ENCODE measurements at places on chromosomes 12 and 14.

- no peak for DNase-seq
Measured at GRCh38 chr12:91507754-91508153, 325.1 kb upstream of the DCN start.

- no peak for DNase-seq
Measured at GRCh38 chr14:105622329-105622955, 96.1 kb downstream of the TMEM121 start.

DNA sequence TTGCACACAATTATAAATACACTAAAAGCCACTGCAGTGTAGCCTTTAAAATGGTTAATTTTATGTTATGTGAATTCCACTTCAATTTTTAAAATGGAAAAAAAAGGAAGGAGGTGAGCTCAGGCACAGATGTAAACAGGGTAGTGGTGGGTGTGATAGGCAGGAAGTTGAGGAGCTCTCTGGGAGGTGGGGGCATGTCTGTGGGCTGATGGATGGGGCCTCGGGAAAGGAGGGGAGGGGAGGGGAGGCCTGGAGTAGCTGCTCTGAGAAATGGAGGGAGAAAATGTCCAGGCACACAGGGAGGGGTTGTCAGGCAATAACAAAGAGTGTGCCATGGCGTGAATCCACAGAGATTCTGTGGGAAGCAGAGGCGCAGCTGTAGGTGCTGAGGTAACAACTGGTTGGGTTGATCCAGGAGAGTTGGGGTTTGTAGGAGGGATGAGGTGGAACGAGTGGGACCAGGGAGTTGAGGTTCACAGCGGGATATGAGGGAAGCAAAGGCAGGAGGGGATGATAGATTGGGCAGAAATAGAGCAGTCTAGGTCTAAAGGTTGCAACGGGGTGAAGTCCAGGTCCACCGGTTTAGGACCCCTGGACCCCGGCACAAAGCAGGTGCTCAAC lies 57.2 kb downstream of the LTBP2 start:
- no peak for DNase-seq

DNA sequence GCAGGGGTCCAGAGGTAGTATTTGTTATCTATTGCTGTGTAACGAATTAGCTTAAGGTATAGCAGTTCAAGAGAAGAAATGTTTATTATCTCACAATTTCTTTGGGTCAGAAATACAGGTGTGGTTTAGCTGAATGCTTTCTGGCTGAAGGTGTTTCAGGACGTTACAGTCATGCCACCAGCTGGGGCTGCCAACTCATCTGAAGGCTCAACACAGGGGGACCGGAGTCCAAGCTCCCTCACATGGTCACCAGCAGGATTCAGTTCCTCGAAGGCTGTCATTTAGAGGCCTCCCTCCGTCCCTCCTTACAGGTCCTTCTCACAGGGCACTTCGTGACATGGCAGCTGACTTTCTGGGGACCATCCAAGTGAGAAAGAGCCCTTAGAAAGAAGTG lies 37.5 kb upstream of the SINHCAF start:
- DNase-seq, result no peak

DNA sequence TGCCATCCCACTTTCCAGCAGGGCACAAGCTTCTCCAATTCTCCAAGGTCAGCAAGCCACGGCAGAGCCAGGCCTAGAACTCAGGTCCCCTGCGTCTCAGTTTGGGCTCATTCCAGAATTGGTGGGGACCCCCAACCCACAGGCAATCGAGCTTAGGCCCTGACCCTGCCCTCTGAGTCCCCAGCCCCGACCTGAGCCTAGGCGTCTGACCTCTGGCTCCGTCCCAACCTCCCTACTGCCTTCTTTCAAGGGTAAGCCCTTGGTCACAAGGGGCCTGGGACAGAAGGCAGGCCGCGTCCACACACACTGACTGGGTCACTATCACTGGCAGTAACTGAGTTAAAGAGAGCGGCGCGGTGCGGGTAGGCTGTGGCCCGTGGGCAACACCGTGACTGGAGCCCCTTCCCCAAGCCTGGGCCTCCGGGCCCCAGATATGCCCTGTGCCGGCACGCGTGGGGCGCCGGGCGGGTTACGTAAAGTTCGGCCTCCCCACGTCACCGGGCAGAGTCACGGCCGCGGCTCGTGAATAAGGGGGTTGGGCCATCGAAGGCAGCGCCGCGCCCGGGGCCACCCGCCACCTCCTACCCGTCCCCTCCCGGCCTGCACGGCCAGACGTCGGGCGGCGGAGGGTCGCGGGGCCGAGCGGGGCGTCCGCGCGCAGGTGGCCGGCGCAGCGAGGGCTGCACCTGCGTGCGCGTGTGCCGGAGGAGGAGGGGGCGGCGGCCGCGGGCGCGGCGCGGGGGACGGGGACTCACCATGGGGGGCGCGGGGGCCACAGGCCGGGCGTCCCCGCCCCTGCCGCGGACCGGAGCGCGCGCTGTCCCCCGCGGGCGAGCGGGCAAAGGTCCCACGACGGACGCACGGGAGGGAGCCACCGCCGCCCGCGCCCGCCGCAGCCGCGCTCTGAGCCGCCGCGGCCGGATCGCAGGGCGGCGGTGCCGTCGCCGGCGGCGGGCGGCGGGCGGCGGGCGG lies 516 bp downstream of the ANKRD9 start:
- no peak for DNase-seq

DNA sequence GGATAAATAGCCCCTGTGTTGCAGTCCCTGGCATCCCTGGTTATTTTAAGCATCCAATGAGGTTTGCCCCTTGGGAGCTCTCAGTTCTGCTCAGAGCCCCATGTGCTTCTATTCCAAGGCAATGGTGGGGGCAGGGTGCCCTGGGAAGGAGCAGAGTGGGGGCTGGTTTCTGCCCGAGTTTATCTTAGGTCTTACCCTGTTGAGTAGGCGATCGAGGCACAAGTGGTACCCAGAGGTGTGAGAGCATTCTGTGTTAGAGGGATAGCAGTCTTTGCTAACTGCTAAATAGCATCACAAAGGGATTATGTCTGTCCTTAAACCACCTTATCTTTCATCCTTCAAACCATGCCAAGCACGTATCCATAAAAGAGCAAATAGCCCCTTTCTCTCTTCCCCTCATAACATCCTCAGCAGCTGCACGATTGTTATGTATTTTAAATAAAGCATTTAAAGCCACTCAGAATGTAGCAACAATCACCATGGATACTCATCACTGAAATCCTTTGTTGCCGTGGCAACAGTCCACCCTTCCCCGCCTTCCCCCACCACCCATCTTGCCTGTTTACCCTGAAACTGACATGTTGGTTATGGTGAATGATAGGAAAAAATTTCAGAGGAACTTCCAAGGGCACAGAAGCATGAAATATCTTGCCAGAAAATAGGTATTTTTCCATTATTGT lies 139.3 kb downstream of the PTPN11 start:
- no peak for DNase-seq

- DNase-seq, result no peak
Measured at GRCh38 chr14:90406384-90406798, 9.6 kb downstream of the CALM1 start.

DNA sequence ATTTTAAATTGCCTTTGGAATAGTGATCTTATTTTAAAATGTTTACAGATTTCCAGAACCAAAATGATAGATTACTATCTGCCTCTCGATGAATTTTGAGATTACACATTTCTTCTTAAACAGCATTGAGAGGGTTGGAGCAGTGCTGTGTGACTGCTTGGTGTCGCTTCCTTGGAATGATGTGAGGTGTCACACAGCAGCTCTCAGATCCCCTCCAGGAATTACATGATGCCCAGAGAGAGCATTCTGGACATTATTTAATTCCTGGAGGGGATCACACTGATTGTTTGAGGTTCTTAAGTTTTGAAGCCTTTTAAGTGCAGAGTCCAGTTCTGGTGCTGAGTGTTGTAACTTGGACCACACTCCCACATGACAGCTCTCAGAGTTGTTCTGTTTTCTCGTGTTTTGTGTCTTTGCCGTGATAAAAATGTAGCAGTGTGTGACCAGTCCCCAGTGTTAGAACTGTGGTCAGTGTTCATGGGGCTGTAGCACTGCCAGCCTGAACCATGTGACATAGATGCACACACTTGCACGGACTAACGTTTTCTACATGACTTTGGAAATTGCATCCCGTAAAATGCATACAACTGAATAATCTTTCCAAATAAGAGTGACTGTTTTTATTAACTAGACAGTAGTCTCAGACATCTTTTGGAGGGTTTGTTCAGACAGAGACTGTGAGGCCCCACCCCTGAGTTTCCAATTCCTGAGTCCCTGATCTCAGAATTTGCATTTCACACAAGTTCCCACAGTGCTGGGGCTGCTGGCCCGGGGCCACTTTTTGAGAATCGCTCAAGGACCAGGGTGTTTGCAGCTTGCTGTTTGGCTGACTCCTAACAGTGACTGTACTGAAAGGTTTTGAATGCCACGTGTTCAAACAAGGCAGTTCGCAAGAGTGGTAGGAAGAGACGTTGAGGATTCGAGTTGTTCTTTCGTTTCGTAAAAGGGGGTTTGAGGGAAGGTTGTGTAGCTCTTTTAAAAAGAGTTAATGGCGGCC lies 26.0 kb downstream of the XRCC3 start:
- no peak for DNase-seq

DNA sequence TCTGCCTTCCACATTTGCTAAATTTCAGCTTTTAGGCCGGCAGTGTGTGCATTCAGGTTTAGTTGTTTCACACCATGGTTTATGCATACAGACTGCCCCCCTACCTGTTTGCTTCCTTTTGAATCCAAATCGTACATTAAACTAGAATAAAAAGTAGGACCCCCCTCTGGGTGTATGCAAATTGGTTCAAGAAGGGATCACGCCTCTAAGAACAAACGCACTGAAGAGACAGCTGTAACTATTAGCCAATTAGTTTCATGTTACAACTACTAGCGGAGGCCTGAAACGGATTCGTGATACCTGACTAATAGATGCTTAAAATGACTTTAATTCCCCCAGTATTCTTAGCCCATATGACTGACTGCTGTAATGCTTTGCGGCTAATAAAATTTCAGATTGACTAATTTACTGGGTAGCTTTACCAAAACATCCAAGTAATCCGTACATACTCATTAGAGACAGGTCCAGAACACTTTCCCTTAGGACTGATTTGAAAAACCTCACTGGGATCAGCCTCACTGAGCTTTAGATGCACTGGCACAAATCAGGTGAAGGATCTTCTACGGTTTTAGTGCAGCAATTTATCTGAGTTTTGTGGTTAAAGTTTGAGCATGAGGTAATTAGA lies 411.8 kb downstream of the NPAS3 start:
- DNase-seq, result no peak

DNA sequence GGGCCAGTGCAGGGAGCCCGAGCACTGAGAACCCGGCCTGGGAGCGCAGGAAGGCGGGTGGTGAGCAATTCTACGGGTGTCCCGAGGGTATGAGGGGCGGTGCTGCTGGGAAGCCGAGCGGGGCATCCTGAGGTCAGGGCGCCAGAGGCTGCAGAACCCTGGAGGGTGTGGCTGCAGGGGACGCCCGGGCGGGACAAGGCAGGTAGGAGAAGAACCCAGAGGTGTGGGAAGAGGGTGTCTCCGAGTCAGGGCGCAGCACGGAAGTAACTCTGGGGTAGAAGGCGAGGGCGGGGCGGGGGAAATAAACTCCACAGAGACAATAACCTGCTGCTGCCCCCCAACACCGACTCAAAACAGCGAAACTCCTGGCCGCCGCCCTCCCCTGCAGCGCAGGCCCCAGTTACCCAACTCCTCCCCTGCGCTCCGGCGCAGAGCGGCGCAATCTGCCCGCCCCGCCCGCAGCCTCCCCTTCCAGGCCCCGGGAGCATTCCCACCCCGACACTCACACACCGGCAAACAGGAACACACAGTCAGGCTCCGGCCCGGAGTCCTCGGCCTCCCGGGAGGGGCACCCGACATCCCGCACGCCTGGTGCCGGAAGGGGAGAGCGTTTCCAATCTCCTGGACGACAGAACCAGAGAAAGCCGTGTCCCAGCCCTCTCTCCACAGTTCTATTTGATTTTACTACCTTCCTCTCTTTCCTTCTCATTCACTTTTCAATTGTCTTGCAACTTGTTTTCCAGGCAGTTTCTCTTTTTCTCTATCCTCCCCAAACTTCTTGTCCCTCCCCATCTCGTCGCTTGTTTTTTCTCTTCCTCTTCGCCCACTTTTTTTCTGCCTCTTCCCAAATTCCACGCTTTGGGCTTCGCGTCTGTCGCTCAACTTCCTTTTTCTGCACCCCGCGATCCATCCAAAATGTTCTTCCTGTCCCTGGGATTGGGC lies 2.4 kb downstream of the HRK start:
- DNase-seq, result no peak

- no peak for DNase-seq
Measured at GRCh38 chr14:21891921-21892320, 218.3 kb upstream of the OR4E1 start.

- no peak for DNase-seq
Measured at GRCh38 chr14:45251912-45252311, 1.1 kb downstream of the MIS18BP1 start.

- DNase-seq, result no peak
Measured at GRCh38 chr12:100279159-100279558, 12.2 kb downstream of the SCYL2 start.

- DNase-seq, result peak; percentile 63
Measured at GRCh38 chr12:64610660-64611340, 505 bp downstream of the RASSF3 start.

DNA sequence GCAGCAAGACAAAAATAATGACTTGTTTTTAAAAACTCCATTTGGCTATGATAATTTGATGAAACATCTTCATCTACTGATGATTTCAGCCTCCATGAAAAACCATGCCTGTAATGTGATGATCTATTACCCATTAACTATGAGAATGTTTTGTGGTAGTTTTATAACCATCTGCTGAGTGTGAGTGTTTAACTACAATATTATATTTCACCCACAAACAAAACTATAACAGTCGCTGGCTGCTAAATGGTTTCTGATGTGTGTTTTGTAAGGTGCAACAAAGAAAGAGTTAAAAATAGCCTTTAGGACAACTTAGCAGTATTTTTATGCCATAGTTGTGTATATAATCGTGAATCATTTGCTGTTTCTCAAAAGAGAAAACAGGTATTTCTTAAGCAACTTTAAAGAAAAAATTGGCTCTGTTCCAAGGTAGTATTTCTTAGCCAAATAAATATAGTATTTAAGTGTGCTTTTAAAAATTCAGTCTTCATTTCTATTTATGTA lies 4.9 kb downstream of the PTHLH start:
- no peak for DNase-seq

GRCh38 chr12:129102233-129102632 lies 249.0 kb downstream of the GLT1D1 start:
- DNase-seq, result no peak

DNA sequence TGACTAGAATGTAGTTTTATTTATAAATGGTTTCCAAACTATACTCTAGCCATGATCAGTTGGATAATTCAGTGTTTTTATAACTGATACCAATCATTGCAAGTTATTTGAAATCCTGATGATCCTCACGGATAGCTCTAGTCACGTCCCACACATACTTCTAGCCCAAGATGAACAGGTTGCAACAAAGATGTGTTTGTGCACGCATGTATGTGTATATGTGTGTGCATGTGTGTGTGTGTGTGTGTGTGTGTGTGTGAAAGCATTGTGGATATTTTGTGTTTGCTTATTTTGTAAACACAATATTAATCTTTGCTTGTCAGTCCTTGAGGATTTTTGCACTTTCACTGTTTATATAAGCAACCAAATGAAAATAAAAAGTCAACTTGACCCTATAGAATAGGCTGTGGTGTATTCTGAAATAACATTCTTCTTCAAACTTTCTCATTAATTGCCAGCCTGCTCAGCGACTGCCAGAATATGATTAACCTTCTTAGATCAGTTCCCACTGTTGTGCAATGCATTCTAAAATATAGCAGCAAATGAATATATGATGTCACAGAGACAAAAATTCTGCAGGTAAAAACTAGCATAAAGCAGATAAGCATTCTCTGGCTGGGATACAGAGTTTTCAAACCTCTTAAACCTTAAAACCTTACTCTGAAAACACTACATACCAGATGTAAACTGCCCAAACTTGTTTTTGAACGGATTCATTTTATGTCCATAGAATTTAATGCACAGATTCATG lies 48.8 kb upstream of the HIF1A start:
- DNase-seq, result no peak
